SK-N-SH treated with all-trans-retinoic acid at 6 μM for 48 hours (cell line): ENCODE measurements at places on chromosomes 1 and 21.

DNA sequence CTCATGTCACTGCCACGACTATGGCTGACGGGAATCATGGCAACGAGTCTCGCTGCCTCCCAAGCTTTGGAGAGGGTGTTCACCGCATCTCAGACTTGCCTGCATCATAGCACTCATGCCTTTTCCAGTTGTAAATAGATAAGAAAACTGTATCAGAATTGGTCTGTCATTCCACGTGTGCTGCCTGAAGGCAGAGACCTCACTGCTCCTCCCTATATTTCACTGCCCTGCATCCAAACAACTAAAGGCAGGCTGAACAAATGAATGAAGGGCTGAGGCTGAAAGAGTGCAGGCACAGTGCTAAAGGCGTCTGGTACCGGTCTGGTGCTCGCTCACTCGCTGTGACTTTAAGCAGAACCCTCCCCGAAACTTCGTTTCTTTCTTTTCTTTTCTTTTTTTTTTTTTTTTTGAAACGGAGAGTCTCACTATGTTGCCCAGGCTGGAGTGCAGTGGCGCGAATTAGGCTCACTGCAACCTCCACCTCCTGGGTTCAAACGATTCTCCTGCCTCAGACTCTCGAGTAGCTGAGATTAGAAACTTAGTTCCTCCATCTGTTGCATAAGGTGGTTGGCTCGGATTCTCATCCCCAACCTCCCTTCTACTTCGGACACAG is 542 bp downstream of the EIF2B3 start:
- ATAC-seq: peak; percentile 28

GRCh38 chr1:32920833-32921232 is 19.6 kb upstream of the TMEM54 start:
- no peak for ATAC-seq

- no peak for ATAC-seq
These were observed 127.1 kb upstream of the C1orf105 start for GRCh38 chr1:172293429-172293828.

DNA sequence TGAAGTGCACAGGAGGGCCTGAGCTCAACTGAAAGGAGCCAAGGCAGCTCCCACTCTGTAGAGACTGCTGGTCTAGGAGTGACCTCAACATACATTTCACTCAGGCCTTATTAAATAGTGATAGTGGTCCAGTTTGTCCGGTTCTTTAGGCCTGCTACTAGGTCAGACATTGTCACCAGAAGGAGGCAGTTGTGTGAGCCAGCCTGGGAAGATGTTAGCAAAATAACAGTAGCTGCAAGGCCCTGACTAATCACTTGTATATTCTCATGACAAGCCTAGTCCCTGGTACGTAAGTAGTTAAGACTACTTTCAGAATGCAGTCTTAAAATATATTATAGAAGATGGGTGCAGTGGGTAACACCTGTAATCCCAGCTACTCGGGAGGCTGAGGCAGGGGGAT is 264.0 kb upstream of the CAMK1G start:
- ATAC-seq: peak; percentile 62

DNA sequence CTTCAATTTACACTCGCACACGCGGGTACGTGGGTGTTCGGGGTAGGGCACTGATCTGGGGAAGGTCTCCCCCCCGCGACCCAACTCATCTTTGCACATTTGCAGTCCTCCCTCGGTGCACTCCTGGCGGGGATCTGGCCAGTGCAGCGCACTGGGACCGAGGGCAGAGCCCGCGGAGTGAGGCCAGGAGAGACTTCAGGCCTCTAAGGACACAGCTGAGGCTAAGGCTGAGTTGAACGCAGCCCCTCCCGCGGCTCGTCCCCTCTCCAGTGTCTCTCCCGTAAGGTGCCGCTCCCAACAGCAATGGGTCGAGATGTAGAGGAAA is 936 bp upstream of the NCAM2 start:
- ATAC-seq: peak; percentile 29

GRCh38 chr1:51916587-51917405 is 38.3 kb upstream of the NRDC start:
- peak; percentile 62 for ATAC-seq

DNA sequence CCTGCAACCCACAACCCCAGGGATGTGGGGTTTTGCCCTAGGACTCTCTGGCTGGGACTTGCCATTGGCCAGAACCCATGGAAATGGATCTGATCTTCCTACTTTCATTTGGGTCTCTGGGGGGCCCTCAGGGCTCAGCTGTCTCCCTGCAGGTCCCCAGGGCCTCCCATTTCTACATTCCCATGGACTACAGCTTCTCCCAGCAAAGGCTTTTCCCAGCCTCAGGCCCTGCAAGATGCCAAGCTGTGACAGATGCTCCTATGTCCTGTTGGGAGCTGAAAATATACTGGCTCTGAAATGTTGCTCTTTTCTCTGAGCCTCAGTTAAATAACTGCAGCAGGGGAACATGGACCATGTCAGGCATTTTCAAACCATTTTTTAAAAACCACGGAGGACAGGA is 99.5 kb upstream of the IGSF21 start:
- no peak for ATAC-seq

- ATAC-seq: no peak
These were observed 100.5 kb downstream of the NGF start for GRCh38 chr1:115237507-115237906.

DNA sequence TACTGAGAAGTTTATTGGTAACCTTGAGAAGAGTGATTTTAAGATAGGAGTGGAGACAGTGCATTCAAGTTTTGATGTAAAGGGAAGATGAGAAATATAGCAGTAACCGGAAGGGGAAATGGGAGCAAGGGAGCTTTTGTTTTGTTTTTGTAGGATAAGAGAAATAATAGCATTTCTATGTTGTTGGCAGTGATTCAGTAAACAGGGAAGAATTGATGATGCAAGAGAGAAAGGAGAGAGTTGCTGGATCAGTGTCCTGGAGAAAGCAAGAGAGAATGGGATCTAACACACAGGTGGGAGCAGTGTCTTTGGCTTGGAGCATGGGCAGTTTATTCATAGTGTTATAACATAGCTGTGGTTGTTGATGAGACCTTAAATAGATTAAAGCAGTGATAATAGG is 56.4 kb downstream of the OSBPL9 start:
- no peak for ATAC-seq

DNA sequence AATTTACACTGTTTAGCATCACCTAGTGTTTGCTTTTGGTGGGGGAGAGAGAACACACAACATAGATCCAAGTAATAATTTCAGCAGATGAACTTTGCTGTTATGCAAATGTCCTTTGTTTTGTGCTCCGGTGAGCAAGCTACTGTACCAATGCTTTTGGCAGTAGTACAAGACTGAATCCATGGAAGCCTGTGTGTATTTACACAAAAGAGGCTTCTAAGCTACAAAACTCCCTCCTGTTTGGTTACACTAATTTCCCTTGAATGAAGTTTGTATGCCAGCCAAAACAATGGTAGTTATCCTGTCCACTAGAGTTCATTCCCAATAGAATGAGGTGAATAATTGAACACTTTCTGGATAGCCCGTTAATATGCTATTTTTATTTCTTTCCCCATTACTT is 320.5 kb downstream of the KCTD3 start:
- ATAC-seq: no peak

DNA sequence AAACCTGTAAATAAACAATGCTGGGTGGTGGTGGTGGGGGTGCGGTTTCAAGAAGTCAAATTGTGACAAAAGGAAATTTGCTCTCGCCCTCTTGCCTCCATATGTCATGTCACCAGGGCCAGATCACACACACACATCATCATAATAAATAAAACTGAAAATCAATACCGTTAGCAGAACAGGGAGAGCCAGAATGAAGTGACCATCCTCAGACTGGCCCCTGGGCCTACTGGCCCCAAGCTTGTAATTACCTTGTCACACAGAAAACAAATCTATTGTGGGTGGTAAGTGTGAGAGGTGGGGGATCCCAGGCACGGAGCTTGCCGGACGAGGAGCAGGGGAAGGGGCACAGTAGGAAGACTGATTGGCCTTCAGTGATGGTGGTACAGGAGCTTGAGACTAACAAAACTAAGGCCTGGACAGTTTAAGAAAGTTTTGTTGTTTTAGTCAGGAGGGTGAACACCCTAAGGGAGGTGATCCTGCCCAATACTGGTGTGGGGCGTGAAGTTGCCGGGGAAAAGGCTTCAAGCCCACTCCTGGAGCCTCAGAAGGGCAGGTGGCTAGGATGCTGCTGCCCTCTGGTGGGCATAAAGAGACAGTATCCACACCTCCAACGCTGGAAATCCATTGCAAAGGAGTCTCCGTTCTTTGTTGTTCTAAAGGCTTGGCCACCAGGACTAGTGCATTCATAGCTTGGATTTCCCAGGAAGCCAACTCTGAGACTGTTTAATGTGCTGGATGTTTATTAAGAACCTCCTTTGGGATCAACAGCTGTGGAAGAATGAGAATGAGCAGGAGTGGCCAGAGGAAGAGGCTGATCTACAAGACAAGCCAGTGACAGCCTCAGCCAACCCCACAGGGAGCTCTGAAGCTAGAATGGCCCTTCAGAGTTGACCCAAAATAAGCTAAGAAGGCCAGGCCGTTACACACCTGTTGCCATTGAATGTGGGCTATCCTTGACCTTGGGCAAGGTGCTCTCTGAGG is 8.1 kb upstream of the C1orf216 start:
- ATAC-seq: peak; percentile 98

DNA sequence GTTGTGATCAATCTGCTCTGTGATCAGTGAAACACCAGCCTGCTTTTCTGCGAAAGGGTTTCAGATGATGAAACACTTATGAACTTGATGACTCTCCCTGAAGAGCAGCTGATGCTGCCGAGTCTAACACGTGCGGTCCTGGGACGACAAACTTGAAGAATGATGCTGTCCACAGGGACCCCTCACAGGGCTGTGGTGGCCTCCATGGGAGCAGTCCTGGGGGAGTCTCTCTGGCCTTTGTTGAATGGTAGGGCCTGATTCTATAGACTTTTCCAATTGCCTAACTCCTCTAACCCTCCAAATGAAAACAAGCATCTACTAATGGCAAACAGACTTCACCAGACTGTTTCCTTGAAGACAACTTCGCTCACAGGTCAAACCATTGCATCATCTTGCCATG is at the start of gene OR2T10:
Gene OR2T10 (minus strand): TSS at position 112 of the 400 bp plus-strand sequence. CDS start 3,932 bp downstream, outside the sequence.
- no peak for ATAC-seq

DNA sequence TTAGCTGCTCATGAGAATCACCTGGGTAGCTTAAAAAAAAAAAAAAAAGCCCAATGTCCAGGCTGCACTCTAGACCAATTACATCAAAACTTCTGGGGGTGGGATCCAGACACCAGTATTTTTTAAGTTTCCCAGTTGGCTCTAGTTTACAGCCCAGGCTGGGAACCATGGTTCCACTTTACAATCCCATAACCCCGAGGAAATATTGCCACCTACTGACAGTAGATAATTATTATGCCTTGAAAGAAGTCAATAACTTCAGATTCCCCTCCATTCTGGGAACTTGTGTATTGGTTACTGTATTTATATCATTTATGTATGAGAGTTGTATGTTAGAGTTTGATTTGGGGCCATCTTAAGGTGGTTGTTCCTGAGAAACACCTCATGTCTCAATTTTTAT is 100.2 kb downstream of the SPATA46 start:
- ATAC-seq: peak; percentile 80

DNA sequence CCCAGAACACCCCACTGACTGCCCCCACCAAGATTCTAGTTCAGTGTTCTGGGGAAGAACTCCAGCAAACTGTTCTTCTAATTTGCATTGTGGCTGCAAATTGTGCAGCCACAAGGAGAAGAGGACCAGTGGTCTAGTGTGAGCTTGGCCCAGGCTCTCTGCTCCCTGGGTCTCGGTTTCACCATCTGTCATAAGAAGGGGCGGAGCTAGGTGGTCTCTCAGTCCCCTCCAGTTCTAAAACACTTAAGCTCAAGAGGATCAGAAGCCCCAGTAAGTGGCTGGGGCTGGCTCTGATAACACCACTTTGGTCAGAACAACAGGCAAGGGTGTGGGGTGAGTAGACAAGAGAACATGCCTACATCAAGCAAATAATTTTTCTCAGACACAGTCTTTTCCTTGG is 99.9 kb downstream of the BEND5 start:
- no peak for ATAC-seq

DNA sequence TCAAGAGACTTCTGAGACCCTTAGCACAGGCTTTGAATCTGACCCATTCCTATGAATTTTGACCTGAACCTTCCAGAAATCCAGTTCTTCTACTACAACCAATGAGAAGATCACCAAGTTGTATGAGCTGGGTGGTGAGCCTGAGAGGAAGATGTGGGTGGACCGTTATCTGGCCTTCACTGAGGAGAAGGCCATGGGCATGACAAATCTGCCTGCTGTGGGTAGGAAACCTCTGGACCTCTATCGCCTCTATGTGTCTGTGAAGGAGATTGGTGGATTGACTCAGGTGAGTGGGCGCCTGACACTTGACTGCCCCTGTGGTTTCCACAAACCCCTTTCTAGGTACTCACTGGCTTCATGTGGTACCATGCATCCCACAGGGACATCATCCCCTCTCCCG is 20.0 kb upstream of the PIGV start:
- no peak for ATAC-seq

GRCh38 chr1:2617971-2618470 is 14.8 kb downstream of the MMEL1 start:
- ATAC-seq: no peak

DNA sequence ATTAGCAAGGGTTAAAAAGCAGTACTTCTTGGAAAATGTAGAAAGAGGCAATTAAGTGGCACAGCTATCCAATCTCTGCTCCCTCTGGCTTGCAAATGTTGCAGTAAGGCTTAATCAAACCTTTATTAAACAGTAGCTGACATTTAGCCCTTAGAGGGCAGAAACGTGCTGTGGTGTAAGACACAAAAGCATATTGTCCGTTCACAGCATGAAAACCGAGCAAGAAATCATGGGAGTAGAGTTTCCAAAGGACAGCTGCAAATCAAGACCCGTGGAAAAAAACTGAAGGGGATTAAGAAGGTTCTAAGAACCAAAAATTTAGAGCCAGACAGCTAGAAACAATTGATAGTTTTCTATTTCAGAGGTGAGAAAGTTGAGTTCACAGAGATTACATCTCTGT is 13.1 kb downstream of the ZP4 start:
- ATAC-seq: no peak

- no peak for ATAC-seq
These were observed 181.5 kb downstream of the PLPP3 start for GRCh38 chr1:56397811-56398231.

GRCh38 chr1:114828251-114828650 is 26.4 kb upstream of the SYCP1 start:
- ATAC-seq: no peak

- ATAC-seq: no peak
These were observed 73.1 kb upstream of the RGS21 start for GRCh38 chr1:192243721-192244120.

DNA sequence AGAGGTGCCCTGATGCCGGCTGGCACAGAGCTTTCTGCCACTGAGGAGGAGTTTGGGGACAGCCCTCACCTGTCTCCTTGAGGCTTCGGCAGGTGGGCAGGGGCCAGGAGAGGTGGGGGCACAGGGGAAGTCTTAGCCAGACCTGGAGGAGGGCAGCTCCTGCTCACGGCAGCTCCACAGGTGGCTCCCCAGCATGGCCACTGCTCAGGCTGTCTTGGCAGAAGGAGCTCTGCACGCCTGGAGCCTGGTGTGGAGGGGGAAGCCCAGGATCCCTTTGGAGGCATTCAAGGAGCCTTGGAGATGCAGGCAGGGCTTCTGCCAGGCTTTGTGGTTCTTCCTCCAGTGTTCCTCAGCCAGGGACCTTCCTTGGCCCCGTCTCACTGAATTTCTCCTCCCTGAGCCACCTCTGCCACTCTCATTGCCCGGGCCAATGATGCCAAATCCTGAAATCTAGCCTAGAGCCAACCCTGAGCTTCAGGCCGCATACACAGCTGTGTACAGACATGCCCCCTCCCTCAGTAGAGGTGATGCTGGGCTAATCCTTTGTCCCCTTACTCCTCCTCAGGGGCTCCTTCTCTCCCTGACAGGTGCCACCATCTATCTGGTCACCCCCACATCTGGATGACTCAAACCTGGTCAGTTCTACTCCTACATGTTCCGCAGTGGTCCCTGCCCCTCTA is 251.8 kb upstream of the VAMP3 start:
- ATAC-seq: no peak; the same call in 2 of the 3 replicates
